NAMALWA (cell line): ENCODE measurements at places on chromosomes 6 and 20.

DNA sequence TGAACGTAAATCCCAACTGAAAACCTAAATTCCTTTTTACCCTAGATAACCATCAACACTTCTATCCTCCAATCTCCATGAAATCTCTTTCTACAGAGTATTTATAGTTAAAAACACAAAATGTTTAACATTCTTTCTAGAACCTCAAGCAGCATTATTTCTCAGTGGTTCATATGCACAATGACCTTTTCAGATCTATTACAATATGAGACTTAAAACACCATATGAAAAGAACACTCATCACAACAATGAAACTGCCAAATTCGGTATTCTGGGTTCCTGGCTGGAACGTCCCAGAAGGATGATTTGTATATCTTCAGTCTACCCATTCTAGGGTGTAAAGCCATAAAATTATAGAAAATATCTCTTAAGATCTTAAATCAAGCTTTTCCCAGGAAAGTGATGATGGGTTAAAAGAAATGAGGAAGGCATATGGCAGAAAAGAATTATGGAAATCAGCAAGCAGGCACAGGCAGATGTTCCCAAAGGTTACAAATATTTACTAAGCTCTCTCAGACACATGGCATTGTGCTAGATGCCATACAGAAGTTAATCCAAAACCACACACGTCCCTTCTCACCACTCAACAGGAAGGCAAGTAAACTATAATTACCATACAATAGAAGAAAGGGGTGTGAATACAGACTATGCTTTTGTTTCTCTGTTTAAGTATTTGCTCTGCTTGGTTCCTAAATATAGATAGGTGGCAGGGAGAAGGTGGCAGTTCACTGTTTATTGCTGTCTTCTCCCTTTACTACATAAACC is 118.0 kb downstream of the CHD6 start:
- DNase-seq, result no peak

GRCh38 chr6:32223258-32224235 is at the start of gene NOTCH4:
TSS of gene NOTCH4 (minus strand) at chr6:32224067. CDS start at chr6:32223928, 139 bp downstream.
- DNase-seq, result no peak

DNA sequence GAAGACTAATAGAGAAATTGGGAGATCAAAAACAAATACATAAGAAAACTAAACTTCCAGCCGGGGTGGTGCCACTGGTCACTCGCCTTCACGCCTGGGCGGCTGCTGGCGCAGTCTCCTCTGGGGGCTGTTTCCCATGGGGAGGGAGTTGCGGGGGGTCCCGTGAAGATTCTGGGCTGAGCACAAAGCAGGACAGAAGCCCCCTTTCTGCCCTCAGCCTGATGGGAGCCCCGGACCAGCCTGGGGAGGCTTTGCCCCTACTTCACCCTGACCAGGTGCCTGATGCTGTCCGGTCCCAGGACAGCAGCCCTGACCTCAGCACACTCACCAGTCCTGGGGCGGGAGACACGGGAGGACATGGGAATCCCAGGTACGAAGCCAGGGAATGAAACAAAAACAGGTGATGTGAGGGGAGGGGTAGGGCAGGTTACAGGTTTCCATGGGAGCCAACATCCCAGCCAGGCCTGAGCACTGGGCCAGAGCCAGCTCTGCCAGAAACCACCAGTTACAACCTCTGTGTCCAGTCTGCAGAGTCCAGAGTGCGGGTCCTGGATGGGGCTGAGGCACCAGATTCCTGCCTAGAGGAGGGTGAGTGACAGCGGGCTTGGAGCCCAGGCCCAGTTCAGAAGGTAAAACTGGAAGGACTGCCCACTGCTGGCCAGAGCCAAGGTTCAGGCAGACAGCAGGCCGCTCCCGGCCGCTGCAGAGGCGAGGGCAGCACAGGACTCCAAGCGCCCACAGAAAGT is 326.4 kb downstream of the TAF4 start:
- no peak for DNase-seq

GRCh38 chr20:20386192-20386591 is 18.3 kb downstream of the INSM1 start:
- DNase-seq, result no peak
